ENCODE measurements at places on chromosomes 2 and 18.

- H3K27ac ChIP-seq: no peak overlapping the region
- H3K36me3 ChIP-seq: no peaks in the 10 kb centered on the region
- DNase-seq: no peak
- H3K4me1 ChIP-seq: no peaks in the 10 kb centered on the region
- H3K27me3 ChIP-seq: peaks cover 21% of the 10 kb centered on the region
- H3K4me3 ChIP-seq: no peak overlapping the region
Observed at GRCh38 chr2:892892-893291, 57.8 kb upstream of the SNTG2 start.

GRCh38 chr2:19786408-19787058, 115.2 kb downstream of the TTC32 start:
- no peaks in the 10 kb centered on the region for H3K36me3 ChIP-seq
- H3K4me1 ChIP-seq: no peaks in the 10 kb centered on the region
- H3K27ac ChIP-seq: no peak overlapping the region
- H3K4me3 ChIP-seq: no peak overlapping the region

GRCh38 chr18:77899972-77900754, 650.5 kb downstream of the GALR1 start:
- no peaks in the 10 kb centered on the region for H3K36me3 ChIP-seq
- DNase-seq: peak; percentile 76
- peaks cover 4% of the 10 kb centered on the region for H3K4me1 ChIP-seq
- H3K4me3 ChIP-seq: peak overlapping the region; percentile 40
- peaks cover 8% of the 10 kb centered on the region for H3K27me3 ChIP-seq
- no peak overlapping the region for H3K27ac ChIP-seq

- H3K36me3 ChIP-seq: no peaks in the 10 kb centered on the region
- H3K27me3 ChIP-seq: no peaks in the 10 kb centered on the region
- H3K4me3 ChIP-seq: no peak overlapping the region
- H3K27ac ChIP-seq: peak overlapping the region; percentile 70
Observed at GRCh38 chr2:98483257-98483861, 38.7 kb downstream of the INPP4A start.

GRCh38 chr2:29010946-29011345, 29.8 kb downstream of the TOGARAM2 start:
- H3K27ac ChIP-seq: peak overlapping the region; percentile 76
- no peaks in the 10 kb centered on the region for H3K27me3 ChIP-seq
- no peaks in the 10 kb centered on the region for H3K36me3 ChIP-seq
- peaks cover 72% of the 10 kb centered on the region for H3K4me1 ChIP-seq
